ENCODE measurements at places on chromosomes 13 and 19.
A peak's percentile ranks its signal among the peaks of the same experiment; 100 is the strongest.

DNA sequence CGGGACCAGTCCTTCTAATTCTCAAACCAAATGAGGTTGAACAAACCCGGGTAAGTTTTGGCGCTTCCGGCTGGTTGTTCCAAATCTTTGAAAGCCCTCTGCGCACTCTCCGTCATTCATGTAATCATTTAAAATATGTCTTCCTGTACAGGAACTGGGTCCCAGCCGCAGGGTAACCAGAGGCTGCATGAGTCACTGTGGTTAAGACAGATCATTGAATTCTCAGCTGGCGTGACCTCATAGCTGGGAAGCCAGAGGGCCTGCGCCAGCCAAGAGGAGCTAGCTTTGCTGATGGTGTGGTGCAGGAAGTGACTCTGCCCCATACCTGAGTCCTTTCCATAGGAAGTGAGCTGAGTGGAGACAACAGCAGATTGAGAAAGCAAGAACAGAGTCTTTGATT is 135.2 kb downstream of the TSHZ3 start:
- peak; percentile 100 for DNase-seq

- DNase-seq, result peak; percentile 52
Observed at GRCh38 chr19:52648336-52649016, 10.3 kb upstream of the ZNF83 start.

- no peak for DNase-seq
Observed at GRCh38 chr19:457636-458035, 3.2 kb downstream of the SHC2 start.

DNA sequence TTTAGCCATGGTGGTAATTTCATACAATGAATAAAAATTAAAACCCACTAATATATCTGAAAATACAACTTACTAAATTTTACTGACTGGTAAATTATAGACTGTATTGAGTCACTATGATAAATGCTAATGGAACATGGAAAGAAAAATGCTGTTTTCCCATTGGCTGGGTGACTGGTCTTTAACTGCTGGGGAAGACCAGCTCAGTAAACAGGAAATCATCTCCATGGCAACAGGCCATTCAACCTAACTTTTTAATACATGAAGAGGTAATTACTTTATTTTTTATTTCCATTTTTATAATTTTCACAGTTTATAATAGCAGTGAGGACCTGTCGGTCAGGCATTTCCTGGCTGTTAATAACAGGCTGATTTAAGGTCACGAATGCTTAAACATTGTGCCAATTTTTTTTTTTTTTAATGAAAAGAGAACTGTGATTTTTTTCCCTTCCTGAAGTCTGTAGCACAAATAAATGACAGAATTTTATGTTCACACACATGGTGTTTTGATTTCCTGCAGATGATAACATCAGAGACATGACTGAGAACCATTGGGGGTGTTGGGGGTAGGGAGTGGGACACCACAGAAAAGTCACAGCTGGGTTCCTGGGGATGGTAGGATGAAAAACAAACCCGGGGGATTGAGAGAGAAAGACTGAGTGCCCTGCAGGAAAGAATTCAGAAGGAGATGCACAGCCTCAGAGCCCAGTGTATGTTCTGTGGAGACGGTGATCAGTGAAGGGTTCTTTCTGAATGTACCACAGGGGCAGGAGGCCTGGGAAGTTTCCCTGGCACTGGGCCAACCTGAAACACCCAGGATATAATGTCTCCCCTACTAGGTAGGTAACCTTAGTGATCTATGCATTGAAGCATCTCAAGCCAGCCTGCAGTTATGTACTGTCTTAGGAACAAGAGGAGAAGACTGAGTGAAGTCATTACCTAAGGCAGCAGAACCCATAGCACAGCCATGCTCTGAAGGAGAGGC is 297.1 kb downstream of the COG6 start:
- DNase-seq, result peak; percentile 49

DNA sequence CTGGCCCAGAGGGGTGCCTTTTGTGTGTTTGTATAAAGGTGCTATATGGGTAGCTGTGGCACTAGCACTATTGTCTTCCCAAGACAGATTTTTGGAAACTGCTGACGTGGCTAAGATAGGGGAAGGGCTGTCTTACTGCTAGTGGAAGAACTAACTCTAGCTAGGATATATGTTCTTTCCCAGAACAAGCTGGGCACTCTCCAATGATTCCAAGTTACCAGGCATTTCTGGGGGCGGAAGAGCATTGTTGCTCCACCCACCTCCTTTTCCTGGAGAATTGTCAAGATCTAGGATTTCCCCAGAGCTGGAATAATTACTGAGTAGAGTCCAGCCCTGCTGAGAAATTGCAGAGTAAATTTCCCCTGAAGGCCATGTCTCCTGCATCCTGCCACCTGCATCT is 408.3 kb downstream of the KLF5 start:
- peak; percentile 14 for DNase-seq

GRCh38 chr19:45163751-45164460 is 3.1 kb upstream of the NKPD1 start:
- no peak for DNase-seq

Data from astrocyte of the spinal cord (primary cell).